ENCODE measurements at places on chromosomes 5 and 9. TPM values are rescaled to one million over a fixed set of nuclear protein-coding genes. Genes with fewer than 3 reads are reported as not detected.

DNA sequence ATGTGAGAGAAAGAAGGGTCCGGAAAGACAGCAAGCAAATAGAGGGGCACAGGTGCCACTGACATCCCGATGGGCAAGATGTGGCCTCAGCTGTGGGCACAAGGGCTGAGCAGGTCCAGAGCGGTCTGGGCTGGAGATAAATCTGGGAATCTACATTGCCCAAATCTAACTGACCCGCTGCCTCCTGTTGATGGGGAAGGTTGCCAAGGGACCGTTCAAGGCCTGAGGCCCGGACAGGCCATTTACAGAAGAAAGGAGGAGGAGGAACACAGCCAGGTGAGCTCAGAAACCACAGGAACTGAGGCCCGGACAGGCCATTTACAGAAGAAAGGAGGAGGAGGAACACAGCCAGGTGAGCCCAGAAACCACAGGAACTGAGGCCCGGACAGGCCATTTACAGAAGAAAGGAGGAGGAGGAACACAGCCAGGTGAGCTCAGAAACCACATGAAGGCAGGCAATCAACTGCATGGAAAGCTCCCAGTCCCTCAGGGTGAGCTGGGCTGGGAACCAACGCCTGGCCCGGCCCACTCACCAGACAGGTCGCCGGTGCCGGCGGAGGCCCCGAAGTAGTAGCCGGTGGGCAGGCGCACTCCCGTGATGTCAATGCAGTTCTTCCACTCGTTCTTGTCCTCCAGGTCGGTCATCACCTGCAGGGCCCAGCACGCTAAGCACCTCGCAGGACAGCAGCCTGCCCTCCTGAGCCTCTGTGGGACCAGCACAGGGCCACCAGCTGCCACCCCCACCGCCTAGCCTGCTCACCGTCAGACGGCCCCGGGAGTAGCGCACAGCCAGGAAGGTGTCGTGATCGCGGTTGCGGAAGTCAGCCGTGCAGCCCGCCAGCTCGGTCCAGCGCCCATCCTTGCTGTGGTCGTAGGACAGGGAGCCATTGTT, 14.6 kb downstream of the LMAN2 start:
- DNase-seq, result no peak

DNA sequence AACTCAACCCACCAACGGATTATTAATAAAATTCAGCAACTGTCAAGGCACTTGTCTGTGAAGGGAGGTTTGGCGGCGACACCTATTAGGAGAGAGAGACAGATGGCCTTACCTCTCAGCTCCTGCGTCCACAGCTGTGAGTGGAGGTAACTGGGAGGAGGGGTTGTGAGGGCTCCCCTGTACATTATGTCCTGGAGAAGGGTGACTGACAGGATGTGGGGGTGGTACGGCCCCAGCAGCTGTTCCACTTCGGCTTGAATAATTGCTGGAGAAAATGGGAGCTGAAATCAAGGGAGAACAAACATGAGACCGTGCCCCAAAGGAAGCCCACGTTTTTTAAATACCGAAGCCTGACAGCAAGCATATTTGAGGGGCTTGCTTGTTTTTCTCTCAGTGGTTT, 353.5 kb upstream of the RFX3 start:
- no peak for DNase-seq

DNA sequence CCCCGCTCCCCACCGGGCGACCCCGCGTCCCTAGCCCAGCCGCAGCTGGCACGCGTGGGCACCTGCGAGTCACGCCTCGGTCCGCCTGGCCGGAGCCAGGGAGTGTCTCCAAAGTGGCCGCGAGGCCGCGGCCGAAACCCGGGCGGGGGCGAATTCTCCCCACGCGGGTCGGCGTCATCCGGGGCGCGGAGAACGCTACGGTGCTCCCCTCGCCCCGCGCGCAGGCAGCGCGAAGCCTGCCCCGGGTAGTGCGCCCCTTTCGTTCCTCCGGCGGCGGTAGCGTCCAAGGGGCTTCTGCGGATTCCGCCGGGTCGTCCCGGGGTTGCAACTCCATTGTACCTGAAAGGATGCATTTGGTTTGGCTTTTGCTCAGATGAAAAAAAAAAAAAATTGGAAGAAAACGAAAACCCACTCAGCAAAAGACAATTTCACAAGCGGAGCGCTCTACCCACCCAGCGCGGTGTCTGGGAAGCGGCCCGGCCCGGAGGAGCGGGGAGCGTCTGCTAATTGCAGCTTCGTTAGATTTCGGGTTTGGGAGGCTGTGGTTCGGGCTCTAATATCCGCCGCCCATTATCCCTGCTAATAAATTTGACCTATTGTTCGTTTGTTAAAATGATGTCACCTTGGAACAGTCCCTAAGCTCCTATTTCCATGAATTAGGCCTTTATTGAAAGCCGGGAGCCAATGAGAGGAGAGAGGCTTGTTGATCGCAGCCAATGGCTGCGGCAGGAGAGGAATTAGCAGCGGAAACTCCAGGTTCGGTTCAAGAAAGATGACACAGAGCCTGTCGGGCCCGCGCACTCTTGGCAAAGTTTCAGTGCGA, at the start of gene TLX3:
Gene TLX3, plus strand, starts transcription at position 796 of the 823 bp plus-strand sequence. CDS start 118 bp downstream, outside the sequence.
- DNase-seq, result no peak

GRCh38 chr9:38020151-38021076, 48.6 kb downstream of the SHB start:
- DNase-seq, result no peak

GRCh38 chr9:125513668-125514413, 193.2 kb downstream of the MAPKAP1 start:
- peak; percentile 91 for DNase-seq

DNA sequence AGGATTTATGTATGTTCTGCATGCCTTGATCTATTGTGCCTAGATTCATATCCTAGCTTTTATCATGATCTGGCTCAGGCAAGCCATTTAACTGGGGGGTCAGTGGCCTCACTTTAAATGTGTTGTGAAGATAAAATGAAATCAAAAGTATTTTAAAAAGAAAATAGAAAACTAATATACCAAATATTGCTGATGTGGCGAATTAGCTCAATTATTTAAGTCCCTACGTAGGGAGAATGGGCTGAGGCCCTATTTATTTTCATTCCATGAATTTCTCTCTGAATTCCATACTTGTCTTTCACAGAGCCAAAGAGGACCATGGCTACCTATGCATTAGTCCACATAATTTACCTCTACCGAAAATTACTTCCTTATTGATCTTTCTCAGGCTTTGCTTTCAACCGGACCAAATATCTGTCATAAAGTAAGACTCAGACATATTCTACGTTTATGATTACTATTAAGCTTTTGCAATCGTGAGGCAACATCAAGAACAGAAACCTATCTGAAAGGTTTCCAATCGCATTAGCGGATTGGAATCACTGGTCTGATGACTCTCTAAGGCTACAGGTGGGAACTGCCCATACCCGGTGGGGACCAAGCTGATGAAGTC, 1.7 kb downstream of the MBLAC2 start:
- DNase-seq, result no peak

- DNase-seq, result no peak
Observed at GRCh38 chr5:74736759-74737158, 30.2 kb downstream of the GFM2 start.

DNA sequence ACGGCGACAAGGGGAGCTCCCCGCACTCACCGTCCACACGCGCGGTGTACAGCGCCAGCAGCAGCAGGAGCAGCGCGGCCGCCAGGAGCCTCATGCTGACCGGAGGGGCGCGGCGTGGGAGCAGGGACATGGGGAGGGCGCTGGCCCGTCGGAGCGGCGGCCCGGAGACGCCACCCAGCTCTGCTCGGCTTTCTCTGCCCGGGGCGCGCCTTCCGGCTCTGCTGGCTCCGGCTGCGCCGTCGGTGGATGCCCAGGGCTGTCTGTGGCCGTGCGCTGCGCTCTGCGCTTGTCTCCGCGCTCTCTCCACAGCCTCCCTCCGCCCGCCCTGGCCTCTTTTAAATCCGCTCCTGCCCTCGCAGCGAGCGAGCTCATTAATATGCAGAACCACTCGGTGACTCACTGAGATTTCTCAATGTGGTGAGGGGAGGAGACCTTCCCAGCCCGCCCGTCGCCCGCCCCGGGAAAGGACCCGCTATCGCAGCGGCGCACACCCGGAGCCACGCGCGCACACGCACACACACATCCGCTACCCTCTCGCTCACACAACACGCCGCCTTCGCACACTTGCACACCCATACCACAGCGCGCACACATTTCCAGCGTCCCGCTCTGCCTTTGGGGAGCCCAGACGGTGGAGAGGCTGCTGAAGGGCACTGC, at the start of gene CXCL14:
Gene CXCL14, minus strand, starts transcription at position 307 of the 657 bp plus-strand sequence. Its CDS starts 213 bp downstream, at position 94.
- DNase-seq, result no peak

- DNase-seq, result no peak
Observed at GRCh38 chr5:20833081-20833627, 845.2 kb upstream of the CDH18 start.

DNA sequence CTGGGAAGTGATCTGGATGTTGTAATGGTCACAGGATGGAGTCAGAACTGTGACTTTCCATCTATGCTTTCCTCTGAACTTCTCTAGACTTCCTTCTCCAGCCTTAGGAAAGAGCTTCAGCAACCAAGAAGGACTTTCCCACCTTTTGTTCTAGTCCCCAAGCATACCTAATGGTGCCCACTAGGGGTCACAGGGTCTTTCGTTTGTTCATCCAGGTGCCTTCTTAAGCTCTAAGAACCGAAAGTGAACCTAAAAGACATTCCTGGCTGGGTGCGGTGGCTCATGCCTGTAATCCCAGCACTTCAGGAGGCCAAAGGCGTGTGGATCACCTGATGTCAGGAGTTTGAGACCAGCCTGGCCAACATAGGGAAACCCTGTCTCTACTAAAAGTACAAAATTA, 1.8 kb upstream of the WNT8A start:
- no peak for DNase-seq

DNA sequence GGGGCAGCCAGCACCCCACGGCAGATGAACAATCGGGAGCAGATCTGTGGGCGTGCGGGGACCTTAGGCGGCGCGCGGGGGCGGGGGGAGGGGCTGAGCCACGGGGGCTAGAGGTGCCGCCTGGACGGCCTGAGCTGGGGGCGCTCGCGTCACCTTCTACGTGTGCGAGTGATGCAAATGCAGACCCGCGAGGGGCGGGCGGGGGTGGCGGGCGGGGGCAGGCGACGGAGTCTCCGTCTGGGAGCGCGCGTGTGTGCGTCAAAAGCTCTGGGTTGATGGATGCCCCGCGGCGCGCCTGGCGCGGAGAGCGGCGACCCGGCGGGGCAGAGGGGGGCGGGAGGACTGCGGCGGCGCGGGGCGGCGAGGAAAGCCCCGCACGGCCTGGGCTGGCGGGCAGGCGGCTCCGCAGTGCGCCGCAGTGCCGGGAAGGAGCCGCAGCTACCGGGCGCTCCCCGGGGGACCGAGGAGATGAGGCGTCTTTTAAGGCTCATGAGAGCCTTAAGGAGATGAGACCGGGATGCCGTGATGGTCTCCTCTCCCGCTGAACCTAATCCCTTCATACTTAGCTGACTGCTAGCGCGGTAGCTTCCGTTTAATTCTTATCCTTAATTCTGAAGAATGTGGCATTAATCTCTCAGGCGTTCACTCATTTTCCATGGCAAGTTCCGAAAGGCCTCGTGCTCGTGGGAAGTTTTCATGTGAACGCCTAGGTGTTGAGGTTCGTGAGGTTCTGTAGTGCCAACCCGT, 1.5 kb downstream of the SV2C start:
- DNase-seq, result no peak

DNA sequence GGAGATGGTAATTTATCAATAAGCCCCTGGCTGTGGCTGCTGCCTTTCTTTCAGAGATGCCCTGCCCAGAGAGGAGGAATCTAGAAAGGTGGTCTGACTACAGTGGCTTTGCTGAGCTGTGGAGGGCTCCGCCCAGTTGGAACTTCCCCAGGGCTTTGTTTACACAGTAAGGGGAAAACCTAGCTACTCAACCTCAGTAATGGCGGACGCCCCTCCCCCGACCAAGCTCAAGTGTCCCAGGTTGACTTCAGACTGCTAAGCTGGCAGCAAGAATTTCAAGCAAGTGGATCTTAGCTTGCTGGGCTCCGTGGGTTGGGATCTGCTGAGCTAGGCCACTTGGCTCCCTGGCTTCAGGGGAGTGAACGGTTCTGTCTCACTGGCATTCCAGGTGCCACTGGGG, 865.4 kb upstream of the ACO1 start:
- no peak for DNase-seq

- DNase-seq, result no peak
Observed at GRCh38 chr9:90921104-90921503, 119.5 kb downstream of the SYK start.

The SPATA31E1 gene
- not detected for total RNA-seq

The MEGF10 gene
- 0.50 TPM for total RNA-seq

The CCL27 gene
- not detected for total RNA-seq

The STRBP gene
- total RNA-seq, result 16.1 TPM

The NDST1 gene
- total RNA-seq, result 91.8 TPM

The SPIN1 gene
- 100 TPM for total RNA-seq

The CDO1 gene
- 2.5 TPM for total RNA-seq
